ENCODE measurements at places on chromosomes 12 and 14.

GRCh38 chr14:96660123-96660522 lies 137.1 kb upstream of the VRK1 start:
- no peak for DNase-seq

DNA sequence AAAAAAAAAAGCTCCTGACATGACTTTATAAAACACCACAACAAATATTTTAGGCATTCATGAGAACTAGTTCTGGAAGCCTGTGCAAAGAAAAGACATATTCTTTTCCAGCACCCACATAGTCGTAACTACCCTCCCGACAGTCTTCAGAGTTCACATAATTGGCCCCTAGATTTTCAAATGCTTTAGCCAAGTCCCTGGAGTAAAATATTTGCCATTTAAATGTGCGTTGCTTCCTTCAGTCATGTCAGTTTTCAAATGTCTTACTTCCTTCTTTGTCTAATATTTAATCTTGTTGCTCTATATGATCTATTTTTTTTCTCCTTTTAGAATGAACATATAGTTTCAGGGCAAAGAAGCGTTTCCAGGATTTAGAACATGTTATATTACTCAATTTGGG lies 66.8 kb upstream of the KRAS start:
- DNase-seq = peak; percentile 12

- no peak for DNase-seq
These were observed 156.3 kb downstream of the NUBPL start for GRCh38 chr14:31717294-31718085.

DNA sequence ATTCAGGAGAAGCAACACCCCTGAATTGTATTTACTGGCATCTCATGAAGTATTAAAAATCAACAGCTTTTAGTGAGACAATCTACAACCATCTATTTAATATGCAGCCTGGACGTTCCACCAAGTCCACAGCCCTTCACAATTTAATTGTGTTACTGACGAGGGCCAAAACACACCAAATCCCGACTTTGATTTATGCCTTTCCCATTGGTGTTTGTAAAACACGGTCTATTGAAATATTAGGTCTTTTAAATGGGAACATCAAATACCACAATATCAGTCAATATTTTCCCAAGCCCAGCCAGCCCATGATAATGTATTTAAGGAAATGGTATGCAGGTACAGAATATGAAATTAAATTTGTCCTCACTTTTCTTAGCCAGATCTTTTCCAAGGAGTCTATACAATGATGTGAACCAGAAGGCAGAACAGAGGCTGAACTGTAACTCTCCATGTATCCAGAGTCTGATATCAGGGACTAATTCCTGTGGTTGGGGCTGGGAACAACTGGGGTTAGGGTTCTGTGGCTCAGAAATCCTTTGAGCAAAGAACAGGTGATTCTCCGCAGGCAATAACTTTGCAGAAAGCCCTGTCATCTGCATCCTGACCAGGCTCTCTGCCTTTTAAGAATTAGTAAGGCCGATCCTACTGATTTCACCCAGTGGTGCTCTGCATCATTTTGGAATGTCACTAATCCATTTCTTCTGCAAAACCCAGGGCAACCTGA lies 179.3 kb upstream of the GZMB start:
- no peak for DNase-seq

DNA sequence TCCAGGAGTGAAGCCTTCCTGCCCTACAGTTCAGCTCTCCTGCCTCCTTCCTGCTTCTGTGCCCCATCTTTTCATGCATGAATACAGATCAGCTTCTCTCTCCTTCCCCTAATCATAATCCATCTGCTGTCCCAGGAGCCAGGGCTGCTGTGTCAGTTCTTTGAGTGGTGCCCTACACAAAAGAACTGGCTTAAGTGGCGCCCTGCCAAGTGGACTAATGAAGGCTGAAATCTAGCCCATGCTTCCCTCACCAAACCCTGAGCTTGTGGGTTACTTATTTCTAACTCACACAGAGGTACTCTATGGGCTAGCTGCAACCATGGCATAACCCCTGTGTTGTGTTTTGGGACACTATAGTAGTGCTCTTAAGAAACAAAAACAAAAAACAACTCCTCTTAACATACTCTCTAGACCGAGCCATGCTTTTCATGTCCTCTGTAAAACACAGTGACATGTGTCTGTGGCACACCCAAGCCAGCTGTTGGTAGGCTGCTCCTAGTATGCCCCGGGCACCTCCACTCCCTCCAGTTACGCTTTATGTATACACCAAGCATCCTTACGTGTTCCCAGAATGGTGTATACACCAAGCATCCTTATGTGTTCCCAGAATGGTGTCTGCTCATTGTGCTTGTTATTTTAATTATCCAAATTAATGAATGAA lies 19.3 kb upstream of the ETV6 start:
- DNase-seq = no peak

DNA sequence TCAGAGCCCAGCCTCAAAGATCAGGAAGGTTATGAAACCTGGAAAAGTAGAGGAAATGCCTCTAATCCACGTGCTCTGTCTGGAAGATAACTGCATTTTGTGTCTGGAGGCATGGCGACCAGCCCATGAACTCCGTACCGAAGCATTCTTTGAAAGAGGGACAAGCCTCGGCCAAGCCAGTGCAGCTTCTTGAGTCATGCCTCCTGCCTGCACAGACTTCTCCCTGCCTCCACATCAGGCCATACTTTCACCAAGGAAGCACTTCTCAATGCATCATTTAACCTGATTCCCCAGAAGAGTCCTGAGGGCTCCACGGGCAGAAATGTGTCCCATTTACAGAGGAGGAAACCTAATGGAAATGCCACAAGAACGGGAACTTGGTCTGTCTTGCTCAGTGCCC lies 3.4 kb downstream of the ACTN1 start:
- peak; percentile 85 for DNase-seq

- DNase-seq = no peak
These were observed 2.2 kb downstream of the ZFP36L1 start for GRCh38 chr14:68790644-68791077.

- no peak for DNase-seq
These were observed 104.5 kb downstream of the PPP1R12A start for GRCh38 chr12:79830440-79830839.

GRCh38 chr14:41805633-41806032 lies 199.0 kb downstream of the LRFN5 start:
- no peak for DNase-seq

DNA sequence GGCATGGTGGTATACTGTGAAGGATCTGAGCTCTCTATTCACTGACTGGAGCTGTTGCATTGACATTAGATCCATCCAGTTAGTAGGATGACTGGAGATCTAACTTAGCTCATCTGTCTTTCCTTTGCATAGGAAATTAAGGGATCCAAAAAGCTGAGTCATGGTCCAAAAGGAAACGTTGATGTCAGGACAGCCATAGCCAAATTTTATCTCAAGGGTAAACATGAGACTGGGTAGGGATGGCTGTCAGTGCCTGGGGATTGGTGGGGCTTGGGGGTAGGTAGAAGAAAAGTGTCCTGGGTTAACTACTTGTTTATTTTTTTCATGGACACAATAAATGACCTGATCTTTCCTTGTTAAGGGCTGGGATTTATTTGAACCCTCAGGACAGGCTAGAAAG lies 4.6 kb downstream of the FAM177A1 start:
- peak; percentile 52 for DNase-seq

GRCh38 chr12:18651525-18651924 lies 86.3 kb downstream of the PLCZ1 start:
- DNase-seq = no peak

- peak; percentile 15 for DNase-seq
These were observed 232.2 kb downstream of the NUAK1 start for GRCh38 chr12:105906561-105906960.

DNA sequence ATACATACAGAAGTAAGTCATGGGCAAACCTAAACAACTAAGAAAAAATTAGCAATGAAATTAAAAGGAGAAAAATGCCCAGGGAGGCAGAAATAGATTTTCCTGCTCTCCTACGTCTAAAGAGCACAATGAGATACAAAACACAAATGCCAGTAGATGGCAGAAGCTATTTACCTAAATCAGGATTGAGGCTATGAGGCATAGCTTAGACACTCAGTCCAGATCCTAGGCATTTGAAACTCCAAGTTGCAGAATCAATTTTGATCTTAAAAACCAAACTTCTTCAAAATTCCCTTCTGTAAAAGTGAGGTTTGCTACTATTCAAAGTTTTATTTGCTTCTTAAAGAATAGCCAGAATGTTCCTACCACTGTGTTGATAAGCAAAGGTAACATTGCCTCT lies 368.6 kb downstream of the DAD1 start:
- peak; percentile 23 for DNase-seq

DNA sequence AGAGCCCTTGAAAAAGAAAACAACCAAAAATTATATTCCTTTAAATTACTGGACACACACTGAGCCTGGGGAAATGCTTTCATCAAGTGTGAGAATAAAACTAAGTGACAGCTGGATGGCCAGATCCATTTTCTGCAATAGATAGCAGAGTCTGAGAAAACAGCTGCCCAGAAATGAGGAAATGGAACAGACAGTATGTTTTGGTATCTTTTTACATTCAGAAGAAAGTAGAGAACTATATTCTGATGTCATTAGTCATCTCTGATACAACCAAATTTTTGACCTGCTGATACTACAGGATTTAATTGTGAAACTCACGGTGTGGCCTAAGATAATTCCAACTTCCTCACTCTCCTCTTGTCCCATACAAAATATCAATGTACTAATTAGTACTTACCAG lies 78.2 kb downstream of the HMGA2 start:
- DNase-seq = peak; percentile 63

DNA sequence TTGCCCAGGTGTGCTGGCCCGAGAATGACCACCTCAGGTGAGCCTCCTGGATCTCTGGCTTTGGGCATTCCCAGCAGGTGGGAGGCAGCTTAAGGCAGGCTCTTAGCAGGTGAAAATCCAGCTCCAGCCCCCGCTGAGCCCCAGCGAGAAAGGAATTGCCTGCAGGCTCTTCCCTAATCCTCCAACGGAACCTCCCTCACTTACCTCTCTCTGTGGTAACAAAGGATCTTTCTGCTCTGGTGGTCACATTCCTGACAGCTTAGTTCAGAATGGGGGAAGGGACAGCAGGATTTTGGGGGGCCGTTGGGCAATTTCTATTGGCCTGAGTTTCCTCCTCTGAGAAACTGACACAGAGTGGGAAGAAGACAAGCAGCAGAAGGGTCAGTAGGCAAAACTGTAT lies 116.0 kb upstream of the LHX5 start:
- DNase-seq = no peak

DNA sequence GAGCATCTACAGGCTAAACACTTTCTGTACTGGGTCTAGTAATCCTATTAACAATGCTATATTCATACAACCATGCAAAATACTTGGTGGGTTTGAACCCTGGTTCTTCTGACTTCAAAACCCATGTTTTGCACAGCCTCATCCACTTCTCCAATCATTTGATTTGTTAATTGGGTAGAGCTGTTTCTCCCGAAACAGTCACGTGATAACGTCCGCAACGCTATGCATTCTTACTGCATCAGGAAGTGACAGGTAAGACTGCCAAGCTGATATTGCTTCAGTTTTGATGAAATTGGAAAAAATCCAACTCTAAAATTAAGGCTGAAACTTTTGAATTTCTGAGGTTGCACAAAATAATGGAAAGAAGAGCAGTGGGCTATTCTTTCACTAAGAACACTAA lies 30.4 kb upstream of the RNU6-7 start:
- no peak for DNase-seq

- no peak for DNase-seq
These were observed 341.0 kb upstream of the FKBP4 start for GRCh38 chr12:2453761-2454090.

DNA sequence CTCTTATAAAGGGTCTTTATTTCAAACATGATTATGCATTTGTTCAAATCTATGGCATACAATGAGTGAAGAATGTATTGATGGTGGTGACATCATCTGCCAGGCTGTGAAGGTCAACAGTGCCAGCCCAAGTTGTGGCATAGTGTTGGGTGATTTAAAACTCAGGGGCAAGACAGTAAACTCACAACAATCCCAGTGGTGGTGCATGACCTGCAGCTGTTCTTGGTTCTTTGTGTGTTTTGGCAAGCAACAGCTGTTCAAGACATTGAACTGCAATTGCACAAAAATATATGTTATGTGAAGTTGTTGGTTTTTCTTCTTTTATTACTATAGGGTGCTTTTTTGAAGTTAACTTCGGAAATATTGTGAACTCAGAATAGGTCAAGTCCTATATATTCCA lies 851.6 kb downstream of the NRXN3 start:
- no peak for DNase-seq

Measured in fibroblast of skin of abdomen (primary cell).